B cell (primary cell): ENCODE measurements at places on chromosomes 13 and 19. TPM values are rescaled to one million over a fixed set of nuclear protein-coding genes. Genes with fewer than 3 reads are reported as not detected.

AXL gene
- total RNA-seq: not detected in 2 replicates

OR4F17 gene
- 0.80 TPM in 1 of 2 replicates, not detected in the other for total RNA-seq

LYPD3 gene
- total RNA-seq: 0.27 TPM in 1 of 2 replicates, not detected in the other

PTOV1 gene
- total RNA-seq: 225 and 230 TPM in 2 replicates

ADGRE1 gene
- total RNA-seq: 0.24 TPM in 1 of 2 replicates, not detected in the other

CEACAM19 gene
- not detected in 2 replicates for total RNA-seq

ZIM2 gene
- total RNA-seq: not detected in 2 replicates

ZNF285 gene
- total RNA-seq: 7.6 and 7.9 TPM in 2 replicates

SIGLEC11 gene
- total RNA-seq: not detected in 2 replicates

TPTE2 gene
- total RNA-seq: not detected in 2 replicates

ZNF526 gene
- 19.0 and 21.3 TPM in 2 replicates for total RNA-seq

KLK6 gene
- total RNA-seq: not detected in 2 replicates

SIAH3 gene
- not detected in 2 replicates for total RNA-seq

ZBTB45 gene
- total RNA-seq: 20.9 and 28.4 TPM in 2 replicates

C1QTNF9B gene
- total RNA-seq: not detected in 2 replicates

LIN37 gene
- total RNA-seq: 22.3 and 22.8 TPM in 2 replicates

NCR1 gene
- total RNA-seq: not detected in 2 replicates

BIVM gene
- total RNA-seq: 3.6 and 5.4 TPM in 2 replicates

SLC25A41 gene
- total RNA-seq: 0.29 and 0.30 TPM in 2 replicates

ZNF850 gene
- total RNA-seq: 6.0 and 6.7 TPM in 2 replicates

GRIK5 gene
- 0.27 TPM in 1 of 2 replicates, not detected in the other for total RNA-seq

ZNF98 gene
- 0.71 TPM in 1 of 2 replicates, not detected in the other for total RNA-seq

KLK5 gene
- not detected in 2 replicates for total RNA-seq

EEF2 gene
- 2,947 and 3,167 TPM in 2 replicates for total RNA-seq

KIR3DL1 gene
- not detected in 2 replicates for total RNA-seq

TEX29 gene
- total RNA-seq: 0.86 and 1.2 TPM in 2 replicates

SGCG gene
- total RNA-seq: not detected in 2 replicates

NDUFS7 gene
- total RNA-seq: 58.8 and 59.0 TPM in 2 replicates

FBXL12 gene
- 41.5 and 41.6 TPM in 2 replicates for total RNA-seq

FAM124A gene
- 0.15 and 0.39 TPM in 2 replicates for total RNA-seq

ADM5 gene
- total RNA-seq: 5.6 and 8.8 TPM in 2 replicates

ZNF320 gene
- total RNA-seq: 33.1 and 36.0 TPM in 2 replicates

RAB3A gene
- 9.6 and 10.4 TPM in 2 replicates for total RNA-seq

PEX11G gene
- 0.62 and 0.68 TPM in 2 replicates for total RNA-seq

ZNF723 gene
- not detected in 2 replicates for total RNA-seq

NOTCH3 gene
- total RNA-seq: 0.05 and 0.39 TPM in 2 replicates

PSG5 gene
- not detected in 2 replicates for total RNA-seq

ZNF675 gene
- total RNA-seq: 46.1 and 46.7 TPM in 2 replicates

LILRB2 gene
- 8.3 and 9.2 TPM in 2 replicates for total RNA-seq

COL4A1 gene
- not detected in 2 replicates for total RNA-seq

PRTN3 gene
- total RNA-seq: not detected in 2 replicates

TRPM4 gene
- not detected in 2 replicates for total RNA-seq

SHISA2 gene
- total RNA-seq: not detected in 2 replicates
